ENCODE measurements at places on chromosomes 6 and 20.

DNA sequence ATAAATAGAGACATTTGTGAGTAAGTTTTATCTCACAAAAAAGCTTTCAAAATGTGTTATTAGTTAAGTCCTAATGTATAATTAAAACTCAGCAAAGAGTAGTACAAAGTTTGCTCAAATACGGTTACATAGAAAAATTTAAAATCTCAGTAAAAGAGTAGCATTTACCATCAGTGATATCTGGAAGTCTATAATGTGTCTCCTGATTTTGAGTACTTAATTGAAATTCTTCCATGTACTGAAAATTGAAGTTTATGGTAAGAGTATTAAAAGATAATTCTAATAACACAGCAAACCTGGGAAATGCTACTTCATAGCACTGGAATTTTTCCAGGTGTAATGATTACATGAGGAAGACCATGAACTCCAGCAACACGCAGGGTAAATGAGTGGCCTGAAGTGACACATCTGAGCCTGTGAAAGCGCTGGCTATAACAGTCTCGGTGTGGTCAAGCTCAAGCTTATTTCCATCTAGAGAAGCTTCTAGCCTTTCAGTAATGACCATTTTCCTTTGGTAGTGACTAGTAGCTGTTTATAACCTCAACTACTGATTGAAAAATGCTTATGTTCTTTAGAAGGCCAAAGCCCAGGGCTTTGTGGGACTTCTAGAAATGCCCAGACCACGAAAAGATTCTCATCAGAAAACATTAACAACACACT is 203.2 kb downstream of the ISM1 start:
- no peak for DNase-seq

DNA sequence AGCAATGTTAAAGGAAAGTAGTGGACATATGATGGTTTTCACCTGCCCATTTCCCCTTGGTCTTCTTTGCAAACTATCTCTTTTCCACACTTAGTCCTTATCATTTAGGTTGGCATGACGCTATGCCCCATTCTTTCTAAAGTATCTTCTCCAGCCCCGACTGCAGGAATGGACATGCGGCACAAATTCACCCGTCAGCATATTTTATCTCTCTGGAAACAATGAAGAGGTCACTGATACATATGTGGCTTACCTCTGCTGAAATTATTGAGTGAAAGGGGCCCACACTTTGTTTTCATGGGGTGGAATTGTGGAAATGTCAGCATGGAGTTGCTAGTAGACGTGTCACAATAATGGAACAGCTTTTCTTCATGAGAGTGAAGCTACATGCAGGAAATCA is 45.8 kb upstream of the MEI4 start:
- DNase-seq: no peak

GRCh38 chr6:96015518-96016333 is at the start of gene FUT9:
Gene FUT9 (plus strand): TSS chr6:96015974. CDS start chr6:96203156, 187,182 bp downstream.
- no peak for DNase-seq

DNA sequence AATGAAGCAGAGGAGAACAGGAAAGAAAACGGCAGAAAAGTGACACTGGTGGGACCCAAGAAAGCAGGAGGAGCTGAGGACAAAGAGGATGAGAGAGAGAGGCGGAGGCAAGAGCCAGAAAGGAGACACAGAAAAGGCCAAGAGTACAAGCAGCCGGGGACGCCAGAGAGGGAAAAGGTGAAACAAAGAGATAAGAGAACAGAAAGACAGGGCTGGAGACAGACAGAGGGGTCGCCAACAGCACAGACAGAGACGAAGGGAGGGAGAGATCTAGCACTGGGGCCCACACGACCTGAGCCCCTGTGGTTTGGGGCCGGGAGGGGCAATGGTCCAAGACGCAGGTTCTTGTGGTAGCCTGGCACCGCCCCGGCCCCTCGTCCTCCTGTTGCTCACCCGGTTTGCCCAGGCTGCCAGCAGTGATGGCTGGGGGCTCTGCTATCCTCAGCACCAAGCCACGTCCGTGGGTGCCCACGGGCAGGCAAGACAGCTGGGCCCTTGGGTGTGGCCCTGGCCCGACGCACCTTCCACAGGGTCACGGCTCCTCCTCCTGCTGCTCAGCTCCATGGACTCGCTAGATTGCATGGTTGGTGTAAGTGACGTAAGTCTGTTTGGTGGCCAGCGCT is 123.5 kb downstream of the GRM4 start:
- DNase-seq: no peak

DNA sequence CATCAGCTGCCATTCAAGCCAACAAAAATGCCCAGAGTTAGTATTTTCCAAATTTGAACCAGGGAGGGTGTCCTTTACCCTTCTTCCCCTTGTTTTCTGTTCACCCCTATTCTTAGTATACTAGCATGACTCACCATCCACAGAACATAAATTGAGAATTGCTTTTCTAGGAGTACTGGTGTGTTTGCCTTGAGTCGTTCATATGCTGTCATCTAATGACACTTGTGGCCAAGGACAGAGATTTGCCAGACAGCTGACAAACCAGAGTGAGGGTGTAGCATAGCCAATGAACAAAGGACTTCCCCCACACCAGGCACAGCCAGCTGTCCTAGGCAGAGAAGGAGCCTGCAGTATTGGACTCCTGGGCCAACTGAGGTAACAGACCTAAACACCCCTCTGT is 62.2 kb downstream of the FILIP1 start:
- no peak for DNase-seq

DNA sequence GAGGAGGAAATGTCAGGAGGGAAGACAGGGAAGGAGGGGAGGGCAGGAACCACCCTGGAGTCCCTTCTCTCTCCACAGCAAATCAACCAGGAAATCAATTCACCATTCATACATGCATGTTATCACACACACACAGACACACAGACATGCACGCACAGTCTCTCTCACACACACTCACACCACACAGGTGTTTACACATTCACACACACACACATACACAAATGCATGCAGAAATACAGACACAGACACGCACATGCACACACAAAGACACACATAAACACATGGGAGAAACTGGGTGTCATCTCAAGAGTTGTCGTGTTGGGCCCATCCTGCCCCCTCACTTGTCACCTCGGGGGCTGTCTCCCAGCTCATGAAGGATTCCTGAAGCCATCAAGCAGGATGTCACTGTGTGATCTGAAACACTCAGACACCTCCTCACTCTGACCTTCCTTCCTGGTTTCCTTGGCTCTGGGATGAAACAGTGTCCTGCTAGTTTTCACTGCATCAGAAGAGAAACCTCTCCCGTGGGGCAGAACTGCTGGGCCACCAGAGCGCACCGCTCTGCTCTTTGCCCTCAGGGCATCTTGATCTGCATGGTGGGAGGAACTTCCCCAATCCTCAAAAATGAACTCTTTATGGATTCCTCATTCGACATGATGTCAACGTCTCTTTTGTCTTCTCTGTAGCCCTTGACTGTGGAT is 9.2 kb downstream of the RAET1G start:
- DNase-seq: no peak

DNA sequence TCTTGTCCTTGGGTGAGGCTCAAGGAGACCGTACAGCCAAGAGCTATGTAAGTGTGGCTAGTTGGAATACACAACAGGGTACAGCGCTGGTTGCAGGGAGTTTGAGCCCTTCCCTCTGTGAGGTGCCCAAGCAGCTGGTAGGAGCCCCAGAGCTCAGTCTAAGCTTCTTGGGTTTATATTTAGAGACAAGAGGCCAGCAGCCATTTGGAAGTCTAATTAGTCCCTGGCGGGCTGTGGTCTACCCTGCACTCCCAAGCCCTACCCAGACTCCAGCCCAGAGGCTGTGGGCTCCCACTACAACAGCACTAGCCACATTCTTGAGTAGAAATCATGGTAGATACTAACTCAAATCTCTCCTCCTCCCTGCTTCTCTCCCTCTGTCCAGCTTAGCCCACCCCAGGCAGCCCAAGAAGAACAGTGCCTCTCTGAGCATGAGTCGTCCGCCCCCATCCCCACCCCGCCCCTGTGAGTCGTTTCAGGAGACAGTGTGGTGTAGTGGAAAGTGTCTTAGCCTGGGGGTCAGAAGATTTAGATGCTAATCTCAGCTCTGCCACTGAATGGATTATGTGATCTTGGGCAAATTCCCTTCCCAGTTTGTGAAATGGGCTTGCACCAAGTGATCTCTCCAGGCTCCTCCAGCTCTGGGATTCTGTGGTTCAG is 37.8 kb downstream of the EIF2S2 start:
- DNase-seq: no peak

- no peak for DNase-seq
Observed at GRCh38 chr6:20631549-20631924, 97.3 kb downstream of the CDKAL1 start.
